Stimulated activated CD8-positive, alpha-beta memory T cell treated with anti-CD3 and anti-CD28 coated beads, Interleukin-7, amount 100 ng/mL, for 24 hours (primary cell): ENCODE measurements at places on chromosomes 3 and 15.
A peak's percentile ranks its signal among the peaks of the same experiment; 100 is the strongest.

DNA sequence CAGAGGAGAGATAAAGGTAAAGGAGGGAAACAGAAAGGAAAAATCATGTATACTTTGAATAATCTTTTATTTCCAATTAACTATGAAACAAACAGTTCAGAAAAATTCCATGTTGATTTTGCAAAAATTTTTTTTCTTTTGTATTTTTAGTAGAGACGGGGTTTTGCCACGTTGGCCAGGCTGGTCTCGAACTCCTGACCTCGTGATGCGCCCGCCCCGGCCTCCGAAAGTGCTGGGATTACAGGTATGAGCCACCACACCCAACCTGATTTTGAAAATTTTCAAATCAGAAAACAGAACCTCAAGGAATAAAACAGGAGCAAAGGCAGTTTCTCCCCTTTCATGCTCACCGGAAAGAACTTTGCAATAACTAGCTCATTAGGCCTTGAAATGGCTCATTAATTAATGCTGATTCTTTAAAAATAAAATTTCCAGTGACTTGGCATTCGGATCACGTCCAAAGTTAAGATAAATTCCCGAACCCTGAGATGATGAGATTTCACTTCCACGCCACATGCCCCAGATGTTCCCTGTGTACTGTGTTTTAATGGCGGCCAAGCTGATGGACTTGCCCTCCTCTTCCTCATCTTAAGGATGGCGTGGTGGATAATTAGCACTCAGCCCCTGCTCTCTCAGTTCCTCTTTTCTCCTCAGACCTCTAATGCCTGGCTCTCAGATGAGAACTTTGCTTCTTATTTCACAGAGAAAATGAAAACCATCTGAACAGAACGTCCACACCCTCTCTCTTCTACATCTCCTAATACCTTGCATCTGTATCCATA lies 10.8 kb downstream of the BCL2L10 start:
- no peak for DNase-seq

- no peak for DNase-seq
These were observed 179.5 kb upstream of the PDZRN3 start for GRCh38 chr3:73804204-73804603.

GRCh38 chr3:33658621-33658990 lies 59.4 kb downstream of the CLASP2 start:
- DNase-seq = no peak

GRCh38 chr3:31189971-31190370 lies 295.5 kb upstream of the GADL1 start:
- DNase-seq = no peak

DNA sequence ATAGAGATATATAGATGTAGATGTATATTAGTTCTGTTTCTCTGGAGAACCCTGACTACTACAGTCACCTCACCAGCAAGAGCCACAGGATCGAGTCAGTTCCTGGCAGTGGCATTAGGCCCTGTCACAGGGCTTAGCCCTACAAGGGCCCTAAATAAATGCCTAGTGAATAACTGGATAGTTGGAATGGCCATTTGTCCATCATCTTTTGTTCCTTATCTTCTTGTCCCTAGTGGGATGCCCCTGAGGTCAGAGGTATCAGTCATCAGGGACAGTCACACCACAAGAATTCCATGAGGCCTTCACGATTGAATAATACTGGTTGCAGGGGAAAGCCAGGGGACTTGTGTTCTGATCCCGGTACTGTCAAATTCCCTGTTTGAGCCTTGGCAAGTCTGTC lies 204.9 kb upstream of the PPP2R3A start:
- DNase-seq = no peak

- DNase-seq = no peak
These were observed 15.0 kb downstream of the PLS1 start for GRCh38 chr3:142611206-142611605.

GRCh38 chr15:36645106-36645505 lies 65.7 kb downstream of the CDIN1 start:
- no peak for DNase-seq

- DNase-seq = no peak
These were observed 15.7 kb downstream of the KCNMB2 start for GRCh38 chr3:178551916-178552321.

GRCh38 chr3:49839193-49839809 lies 17.1 kb downstream of the TRAIP start:
- peak; percentile 59 for DNase-seq

DNA sequence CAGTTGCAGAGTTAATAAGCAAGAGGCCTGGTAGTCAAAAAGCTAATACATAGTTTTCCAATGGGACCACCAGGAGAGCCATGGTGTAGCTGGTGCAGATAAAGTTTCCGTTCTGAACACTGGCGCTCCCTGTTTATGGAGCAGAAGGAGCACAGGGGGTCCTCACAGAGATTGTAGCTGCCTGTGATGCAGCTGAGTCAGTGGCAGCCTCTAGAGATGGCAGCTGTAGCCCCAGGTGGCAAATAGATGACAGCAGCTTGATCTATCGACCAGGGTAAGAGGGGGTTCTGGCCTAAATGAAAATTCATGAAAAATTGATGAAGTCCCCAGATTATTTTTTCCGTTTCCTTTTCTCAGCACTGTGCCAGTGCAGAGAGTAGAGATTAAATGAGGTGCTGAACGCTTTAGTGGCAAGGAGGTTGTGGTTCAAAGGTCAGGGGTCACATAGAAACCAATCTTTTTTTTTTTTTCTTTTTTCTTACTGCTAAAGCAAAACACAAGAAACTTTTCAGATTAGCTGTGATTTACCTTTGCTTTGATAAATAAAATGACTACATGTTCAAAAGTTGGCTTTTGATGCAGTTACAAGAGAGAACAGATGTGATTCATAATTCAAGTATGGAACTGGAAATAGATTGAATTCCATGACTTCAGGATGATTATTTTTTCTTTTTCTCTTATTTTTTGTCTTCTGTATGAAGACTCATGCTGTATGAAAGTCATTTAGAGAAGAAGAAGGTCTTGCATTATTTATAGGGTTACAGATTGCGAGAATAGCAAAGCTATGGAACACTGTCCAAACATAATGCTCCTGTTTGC lies 63.3 kb downstream of the ROBO2 start:
- no peak for DNase-seq

DNA sequence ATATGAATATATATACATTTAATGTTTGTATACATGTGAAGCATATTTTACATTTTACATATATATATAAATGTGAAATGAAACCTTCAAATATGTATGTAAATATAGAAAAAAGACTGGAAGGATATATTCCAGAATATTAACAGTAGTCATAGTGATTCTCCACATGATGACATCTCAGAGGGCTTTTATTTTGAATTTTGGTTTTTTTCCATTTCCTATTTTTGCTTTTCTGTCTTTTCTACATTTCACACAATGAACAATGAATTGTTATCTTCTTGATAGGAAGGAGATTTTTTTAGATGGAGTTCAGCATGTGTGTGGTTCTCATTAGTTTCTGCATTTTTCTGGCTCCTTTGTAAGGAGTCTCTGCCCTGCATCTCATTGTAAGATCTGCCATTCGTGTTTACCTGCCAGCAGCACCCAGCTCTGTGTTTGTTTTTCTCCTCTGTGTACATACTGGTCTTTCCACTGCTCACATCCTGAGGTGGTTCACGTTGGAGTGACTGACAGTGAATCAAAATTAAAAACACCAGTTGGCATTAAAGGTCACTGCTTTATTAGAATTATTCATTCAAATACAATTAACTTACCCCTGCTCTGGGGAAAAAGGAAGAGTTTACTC lies 425.3 kb upstream of the MDFIC2 start:
- DNase-seq = no peak

DNA sequence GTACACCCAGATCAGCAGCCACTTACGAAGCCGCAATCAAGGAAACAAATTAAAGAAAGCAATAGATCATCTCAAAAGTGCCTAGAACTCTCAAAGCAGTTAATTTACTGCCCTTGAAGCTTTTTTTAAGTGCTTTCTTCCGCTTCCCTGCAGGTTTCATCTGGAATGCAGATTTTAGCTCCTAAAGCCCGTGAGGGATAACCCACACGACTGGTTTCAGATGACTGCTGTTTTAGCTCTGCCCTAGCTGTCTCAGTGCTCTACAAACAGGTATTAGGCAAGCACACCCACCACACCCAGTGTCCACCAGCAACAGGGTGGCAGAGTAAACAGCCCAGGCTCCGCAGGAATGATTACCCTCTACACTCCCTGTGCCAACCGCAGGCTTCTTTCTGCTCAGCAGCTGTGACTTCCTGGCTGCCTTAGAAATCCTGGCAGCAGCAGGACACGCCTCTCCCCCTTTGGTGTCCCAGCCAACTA lies 126.0 kb downstream of the FMN1 start:
- no peak for DNase-seq

DNA sequence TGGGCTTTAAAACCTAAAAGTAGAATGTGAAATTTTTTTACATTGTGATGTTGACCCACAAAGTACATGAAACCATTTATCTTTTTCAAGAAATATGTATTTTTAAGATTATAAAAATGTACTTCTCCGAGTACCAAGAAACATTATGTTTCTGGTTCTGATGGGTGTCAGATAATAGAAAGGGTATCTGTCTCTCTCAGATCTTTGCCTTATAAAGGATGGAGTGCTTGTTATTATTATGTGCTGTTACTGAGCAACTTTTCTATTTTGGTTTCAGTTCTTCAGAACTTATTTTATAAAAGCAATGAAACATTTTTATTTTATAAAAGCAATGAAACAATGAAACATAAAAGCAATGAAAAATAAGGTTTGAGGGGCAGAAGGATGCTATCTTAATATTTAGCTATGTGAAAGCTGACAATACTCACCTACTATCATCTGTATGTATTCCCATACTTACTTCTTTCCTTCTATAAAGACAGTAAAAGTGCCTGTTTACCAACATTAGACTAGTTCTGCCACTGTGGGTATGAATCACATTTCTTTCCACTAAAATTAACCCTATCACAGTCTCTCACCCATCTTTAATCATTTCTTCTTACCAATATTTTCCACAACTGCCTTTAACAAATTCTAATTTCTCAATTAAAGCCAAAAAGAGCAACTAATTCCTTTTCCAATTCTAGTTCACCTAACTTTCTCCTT lies 540.7 kb upstream of the KCNMB2 start:
- no peak for DNase-seq
